ENCODE measurements at places on chromosomes 6 and 20.

DNA sequence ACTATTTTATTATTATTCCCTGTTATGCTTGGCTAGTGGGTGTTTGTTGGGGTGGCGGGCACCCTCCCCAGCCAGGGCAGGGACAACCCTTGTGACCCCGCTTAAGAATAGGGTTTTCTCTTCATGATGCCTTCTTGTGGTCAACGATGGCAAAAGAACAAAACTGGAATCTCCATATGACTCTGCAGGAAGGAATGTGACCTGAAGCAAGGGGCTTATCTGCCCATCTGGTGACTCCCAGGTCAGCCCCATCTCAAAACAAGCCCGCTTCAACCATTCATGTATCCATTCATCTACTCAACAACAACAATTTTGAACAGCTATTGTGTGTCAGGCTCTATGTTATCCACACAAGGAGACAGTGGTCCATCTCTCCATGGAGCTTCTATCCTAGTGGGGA, 30.9 kb upstream of the TGM6 start:
- DNase-seq, result no peak

GRCh38 chr6:141269684-141270083, 863.0 kb upstream of the GJE1 start:
- no peak for DNase-seq

GRCh38 chr6:20028562-20028961, 183.7 kb downstream of the MBOAT1 start:
- DNase-seq, result no peak

DNA sequence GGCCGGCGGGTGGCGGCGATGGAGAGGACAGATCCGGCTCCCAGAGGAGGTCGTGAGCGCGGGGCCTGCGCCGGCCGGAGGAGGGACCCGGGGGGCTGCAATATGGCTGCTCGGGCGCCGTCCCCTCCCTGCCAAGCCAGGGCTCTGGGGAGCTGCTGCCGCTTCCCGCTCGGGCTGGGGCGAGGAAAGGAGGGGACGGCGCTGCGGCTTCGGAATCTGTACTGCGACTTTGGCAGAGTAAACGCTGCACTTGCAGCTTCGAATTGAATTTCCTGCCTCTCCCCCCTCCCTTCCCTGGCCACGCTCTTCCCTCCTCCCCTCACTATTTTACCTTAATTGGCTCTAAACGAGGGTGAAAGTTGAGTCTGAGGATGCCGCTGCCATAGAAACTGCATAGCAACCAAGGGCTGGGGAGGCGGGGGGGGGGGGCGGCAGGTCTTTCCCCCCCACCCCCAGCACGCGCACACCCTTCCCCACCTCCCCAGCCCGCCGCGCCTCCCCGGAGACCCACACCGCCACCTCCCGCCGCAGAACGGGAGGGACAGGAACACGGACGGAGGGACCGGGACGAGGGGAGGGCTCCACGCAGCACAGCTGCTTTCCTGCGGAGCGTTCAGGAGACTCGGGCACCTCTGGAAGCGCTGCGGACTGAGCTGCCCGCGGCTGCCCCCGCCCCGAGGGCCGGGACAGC, 93.9 kb downstream of the RNASET2 start:
- no peak for DNase-seq

- DNase-seq, result no peak
Observed at GRCh38 chr6:31356216-31356945, 598 bp downstream of the HLA-B start.

All from kidney capillary endothelial cell (primary cell).